ENCODE measurements at places on chromosomes 6 and 20. TPM values are rescaled to one million over a fixed set of nuclear protein-coding genes. Genes with fewer than 3 reads are reported as not detected.

Gene SCRT2
- not detected for total RNA-seq

Gene CCM2L
- total RNA-seq, result 0.15 TPM

Gene PCK1
- 5.4 TPM for total RNA-seq

Gene JAG1
- total RNA-seq, result 18.1 TPM

Gene BANF2
- total RNA-seq, result 0.35 TPM

Gene TRIM40
- 0.13 TPM for total RNA-seq

Gene TMEM244
- total RNA-seq, result not detected

Gene SLC44A4
- total RNA-seq, result 5.9 TPM

Gene WFDC13
- total RNA-seq, result not detected

Gene FLRT3
- 0.44 TPM for total RNA-seq

Gene PHACTR3
- not detected for total RNA-seq

Gene ALDH8A1
- total RNA-seq, result 3.6 TPM

Gene C4B
- total RNA-seq, result 67.2 TPM

All from HepG2 (cell line).